Vagina (tissue), 2 donors: ENCODE measurements at places on chromosomes 11 and 22. TPM values are rescaled to one million over a fixed set of nuclear protein-coding genes. Genes with fewer than 3 reads are reported as not detected.
A peak's percentile ranks its signal among the peaks of the same experiment; 100 is the strongest.

GRCh38 chr11:20192641-20193040 is 32.4 kb upstream of the DBX1 start:
- no peak for DNase-seq

DNA sequence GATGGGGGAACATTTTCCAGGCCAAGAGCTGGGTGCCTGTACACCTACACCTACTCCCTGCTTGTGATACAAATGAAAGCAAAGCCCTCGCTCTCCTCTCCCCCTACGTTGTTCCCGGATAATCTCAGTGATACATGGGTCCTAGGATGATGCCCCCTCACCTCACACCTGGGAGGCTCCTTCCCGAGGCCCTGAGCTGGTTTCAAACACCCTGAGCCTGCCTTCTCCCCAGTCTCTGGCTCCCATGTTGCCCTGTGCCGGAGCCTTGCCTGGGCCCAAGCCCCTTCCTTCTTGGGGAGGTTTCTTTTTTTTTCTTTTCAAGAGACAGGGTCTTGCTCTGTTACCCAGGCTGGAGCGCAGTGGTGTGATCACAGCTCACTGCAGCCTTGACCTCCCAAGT is 23.3 kb downstream of the TRMU start:
- DNase-seq, result no peak

Gene DERL3
- 0.25 TPM for total RNA-seq

- DNase-seq, result no peak
Observed at GRCh38 chr11:73393479-73394415, 17.5 kb downstream of the RELT start.

DNA sequence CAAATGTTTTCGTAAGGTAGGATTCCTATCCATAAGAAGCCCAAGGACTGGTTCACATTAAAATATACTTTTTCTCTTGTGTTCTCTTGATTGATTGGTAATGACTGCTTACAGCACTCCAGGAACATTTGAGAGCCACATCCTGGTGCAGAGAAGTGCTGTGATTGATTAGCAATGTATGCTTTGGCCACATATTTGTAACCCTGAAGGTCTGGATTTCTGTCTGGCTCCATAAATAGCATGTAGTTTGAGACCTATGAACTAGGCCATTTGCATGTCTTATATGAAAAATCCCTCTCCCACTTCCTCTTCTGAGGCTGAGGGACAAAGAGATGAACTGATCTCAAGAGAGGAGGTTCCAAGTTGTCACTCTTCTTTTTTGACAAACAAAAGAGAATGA is 49.3 kb upstream of the CD44 start:
- DNase-seq, result peak; percentile 6
